Liver (tissue), 10 donors: ENCODE measurements at places on chromosomes 7 and 10. TPM values are rescaled to one million over a fixed set of nuclear protein-coding genes. Genes with fewer than 3 reads are reported as not detected.

TET1 gene
- total RNA-seq, result 2.1 TPM

DNA sequence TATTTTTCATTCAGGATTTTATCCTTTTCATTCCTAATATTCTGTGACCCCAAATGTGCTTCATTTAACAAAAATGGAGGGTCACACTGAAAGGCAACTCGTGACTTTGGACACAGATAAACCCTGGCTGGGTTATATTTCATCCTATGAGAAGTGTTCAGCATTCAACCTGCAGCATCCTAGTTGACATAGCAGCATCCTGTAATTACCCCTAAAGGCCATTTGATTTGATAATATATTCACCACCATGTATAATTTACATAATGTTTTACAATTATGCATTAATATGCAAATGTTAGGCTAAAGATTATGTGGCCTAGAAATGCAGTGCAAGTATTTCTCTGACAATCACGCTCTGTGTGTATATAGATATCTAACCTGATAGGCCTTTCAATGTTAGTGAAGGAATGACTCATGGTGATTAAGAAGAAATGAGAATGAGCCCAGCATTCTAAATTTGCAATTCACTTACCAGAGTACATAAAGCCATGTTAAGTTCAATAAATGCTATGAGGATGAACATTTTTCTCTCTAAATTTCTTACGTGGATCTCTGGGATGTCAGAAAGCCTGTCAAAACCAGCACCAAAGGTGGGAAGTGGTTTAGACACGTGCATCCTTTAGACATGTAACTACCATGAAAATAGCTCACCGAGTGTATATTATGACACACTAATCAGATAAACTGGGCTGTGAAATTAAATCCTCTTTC, 337.7 kb upstream of the AOAH start:
- no peak overlapping the region for H3K4me3 ChIP-seq
- H3K4me1 ChIP-seq, result no peaks in the 10 kb centered on the region
- DNase-seq, result no peak
- no peak overlapping the region for H3K27ac ChIP-seq
- H3K36me3 ChIP-seq, result no peaks in the 10 kb centered on the region

UTF1 gene
- not detected for total RNA-seq

TAX1BP1 gene
- total RNA-seq, result 55.0 TPM

GRCh38 chr7:25303281-25304181, 75.2 kb upstream of the NPVF start:
- no peaks in the 10 kb centered on the region for H3K4me1 ChIP-seq
- no peak overlapping the region for H3K4me3 ChIP-seq
- no peak for DNase-seq
- H3K27ac ChIP-seq, result no peak overlapping the region
- no peaks in the 10 kb centered on the region for H3K36me3 ChIP-seq

CYP3A4 gene
- total RNA-seq, result 0.51 TPM

HOXA7 gene
- total RNA-seq, result under 0.01 TPM

- no peaks in the 10 kb centered on the region for H3K27me3 ChIP-seq
- DNase-seq, result no peak
- H3K27ac ChIP-seq, result no peak overlapping the region
- no peaks in the 10 kb centered on the region for H3K4me1 ChIP-seq
- H3K36me3 ChIP-seq, result no peaks in the 10 kb centered on the region
- H3K4me3 ChIP-seq, result no peak overlapping the region
Observed at GRCh38 chr10:11626071-11626470, 14.6 kb upstream of the USP6NL start.

TMEM140 gene
- 22.3 TPM for total RNA-seq

CPA5 gene
- total RNA-seq, result not detected

- H3K4me3 ChIP-seq, result no peak overlapping the region
- H3K4me1 ChIP-seq, result no peaks in the 10 kb centered on the region
- no peak overlapping the region for H3K27ac ChIP-seq
- no peak for DNase-seq
Observed at GRCh38 chr7:77450613-77451012, 34.5 kb upstream of the GSAP start.

DNA sequence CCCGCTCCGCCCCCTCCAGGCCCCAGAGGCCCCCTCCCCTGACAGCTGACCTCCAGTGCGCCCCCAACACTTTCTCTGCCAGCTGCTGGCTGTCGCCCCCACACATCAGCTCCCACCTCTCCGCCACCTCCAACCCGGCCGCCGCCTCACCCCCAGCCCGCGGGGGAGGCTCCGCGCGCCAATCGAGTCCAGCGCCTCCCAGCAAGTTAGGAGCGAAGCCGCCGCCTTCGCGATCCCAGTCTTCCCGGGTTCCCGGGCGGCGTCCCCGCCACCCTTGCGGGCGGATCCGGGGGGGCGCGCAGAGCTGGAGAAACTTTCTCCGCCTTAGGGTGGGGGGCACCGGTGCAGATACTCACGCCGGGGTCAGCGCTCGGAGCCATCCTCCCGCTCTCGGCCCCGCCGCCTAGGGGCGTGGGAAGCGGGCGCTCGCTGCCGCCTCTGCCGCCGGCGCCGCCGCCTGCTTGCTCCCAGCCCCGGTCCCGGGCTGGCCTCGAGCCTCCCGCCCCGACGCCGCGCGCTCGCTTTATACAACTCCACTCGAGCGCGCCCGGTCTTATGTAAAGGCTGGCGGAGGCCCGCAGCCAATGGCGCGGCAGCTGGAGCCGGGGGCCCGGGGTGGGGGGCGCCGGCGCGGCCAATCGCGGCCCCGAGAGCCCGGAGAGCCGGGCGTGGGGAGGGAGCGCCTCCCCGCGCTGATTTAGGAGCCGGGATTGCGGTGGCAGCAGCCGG, at the start of gene CRTAC1:
Gene CRTAC1, minus strand, starts transcription at position 529 of the 729 bp plus-strand sequence. Its CDS starts 149 bp downstream, at position 380.
- DNase-seq, result no peak
- H3K4me1 ChIP-seq, result peaks cover 10% of the 10 kb centered on the region
- peak within 1 kb of the TSS; percentile 29 for H3K4me3 ChIP-seq
- H3K36me3 ChIP-seq, result no peaks in the 10 kb centered on the region

DNA sequence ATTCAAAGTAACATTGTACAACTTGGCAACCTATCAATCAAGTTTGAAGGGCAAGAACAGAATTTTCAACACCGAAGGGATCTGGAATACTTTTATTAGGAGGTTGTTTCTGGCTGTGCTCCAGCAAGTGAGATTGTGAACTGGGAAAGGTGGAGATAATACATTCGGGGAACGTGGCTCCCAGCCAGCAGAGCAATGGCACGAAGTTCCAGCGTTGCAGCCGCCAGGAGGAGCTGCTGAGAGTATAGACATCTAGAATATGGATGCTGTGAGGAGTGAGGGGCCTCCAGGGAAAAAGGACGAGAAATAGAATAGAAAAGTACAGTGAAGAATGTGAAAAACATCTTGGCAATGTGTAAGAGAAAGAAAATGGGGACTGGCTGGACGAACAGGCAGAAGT, 69.5 kb downstream of the TCERG1L start:
- H3K4me3 ChIP-seq, result no peak overlapping the region
- no peak for DNase-seq
- no peaks in the 10 kb centered on the region for H3K36me3 ChIP-seq
- no peaks in the 10 kb centered on the region for H3K4me1 ChIP-seq
- H3K27ac ChIP-seq, result no peak overlapping the region

TYW1B gene
- total RNA-seq, result 4.6 TPM

MYH16 gene
- not detected for total RNA-seq

- H3K27ac ChIP-seq, result no peak overlapping the region
- no peak overlapping the region for H3K4me3 ChIP-seq
- DNase-seq, result no peak
- H3K27me3 ChIP-seq, result no peaks in the 10 kb centered on the region
- no peaks in the 10 kb centered on the region for H3K36me3 ChIP-seq
Observed at GRCh38 chr10:43376046-43376635, 4.7 kb downstream of the FXYD4 start.

DNA sequence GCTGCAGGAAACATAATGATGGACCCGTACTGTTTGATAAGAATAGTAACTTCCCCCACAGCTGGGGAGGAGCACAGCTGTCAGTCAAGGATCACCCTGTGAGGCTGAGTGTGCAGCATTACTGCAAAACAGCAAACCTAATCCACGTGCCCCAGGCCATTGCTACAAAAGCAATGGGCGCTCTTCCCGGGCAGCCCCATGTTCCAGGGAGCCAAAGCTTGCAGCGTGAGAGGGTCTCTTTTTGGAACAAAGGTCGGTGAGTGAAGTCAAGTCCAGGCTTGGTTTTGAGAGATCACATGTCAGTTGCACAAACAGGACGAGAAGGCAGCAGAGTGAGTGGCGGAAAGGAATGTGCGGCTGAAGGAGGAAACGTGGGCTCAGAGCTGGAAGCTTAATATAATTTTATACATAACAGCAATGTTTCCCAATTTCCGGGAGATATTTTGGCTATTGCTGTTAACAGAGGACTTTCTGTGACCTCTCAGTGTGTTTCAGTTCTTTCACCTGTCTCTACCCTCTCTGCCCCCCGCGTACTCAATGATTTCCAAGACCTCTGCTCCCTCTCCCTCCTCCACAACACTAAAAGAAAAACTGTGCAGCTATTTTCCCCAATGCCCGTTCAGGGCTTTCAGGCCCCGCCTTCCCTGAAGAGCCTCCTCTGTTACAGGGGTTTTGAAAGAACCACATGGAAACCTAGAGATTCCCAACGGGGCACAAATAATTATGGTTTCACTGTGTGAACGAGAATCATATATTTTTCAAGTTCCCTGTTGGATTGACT, 128.9 kb downstream of the MTPAP start:
- no peak overlapping the region for H3K4me3 ChIP-seq
- H3K27ac ChIP-seq, result no peak overlapping the region
- H3K27me3 ChIP-seq, result no peaks in the 10 kb centered on the region
- peak; percentile 35 for DNase-seq
- no peaks in the 10 kb centered on the region for H3K36me3 ChIP-seq
- no peaks in the 10 kb centered on the region for H3K4me1 ChIP-seq

GRCh38 chr10:78476844-78477243, 443.2 kb downstream of the RPS24 start:
- H3K4me3 ChIP-seq, result no peak overlapping the region
- no peaks in the 10 kb centered on the region for H3K36me3 ChIP-seq
- no peak for DNase-seq

WDFY4 gene
- total RNA-seq, result 3.3 TPM

GRCh38 chr10:24929056-24929544, 23.3 kb downstream of the PRTFDC1 start:
- DNase-seq, result no peak
- H3K27ac ChIP-seq, result no peak overlapping the region
- no peaks in the 10 kb centered on the region for H3K4me1 ChIP-seq
- no peaks in the 10 kb centered on the region for H3K27me3 ChIP-seq
- H3K36me3 ChIP-seq, result no peaks in the 10 kb centered on the region
- no peak overlapping the region for H3K4me3 ChIP-seq

GRCh38 chr7:80619741-80620140, 18.7 kb upstream of the CD36 start:
- H3K36me3 ChIP-seq, result no peaks in the 10 kb centered on the region
- no peaks in the 10 kb centered on the region for H3K4me1 ChIP-seq
- H3K27ac ChIP-seq, result no peak overlapping the region
- no peaks in the 10 kb centered on the region for H3K27me3 ChIP-seq
- no peak overlapping the region for H3K4me3 ChIP-seq

GRCh38 chr7:91264046-91264923, at the start of gene FZD1:
FZD1 (plus strand) TSS chr7:91264433; CDS start chr7:91264881, 448 bp downstream.
- peak within 1 kb of the TSS; percentile 82 for H3K27ac ChIP-seq
- H3K4me1 ChIP-seq, result peaks cover 25% of the 10 kb centered on the region
- H3K36me3 ChIP-seq, result no peaks in the 10 kb centered on the region
- no peaks in the 10 kb centered on the region for H3K27me3 ChIP-seq
- peak; percentile 82 for DNase-seq

DNA sequence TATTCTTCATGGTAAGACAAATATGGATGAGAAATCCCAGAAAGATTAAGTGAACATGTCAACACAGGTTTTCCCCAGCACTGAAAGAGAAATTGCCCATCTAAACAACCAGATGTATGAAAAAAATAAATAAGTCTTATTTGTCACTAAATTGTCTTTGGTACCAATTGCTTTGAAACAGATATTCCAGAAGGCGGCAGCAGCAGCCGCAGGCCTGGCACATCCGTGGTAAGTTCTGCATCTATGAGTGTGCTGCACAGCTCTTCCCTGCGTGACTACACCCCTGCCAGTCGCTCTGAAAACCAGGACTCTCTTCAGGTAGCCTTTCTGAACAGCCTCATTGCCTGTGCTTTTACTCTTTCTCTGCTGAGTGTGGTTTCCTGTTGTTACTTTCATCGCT, 49.7 kb upstream of the GATAD1 start:
- H3K4me1 ChIP-seq, result peaks cover 6% of the 10 kb centered on the region
- no peak overlapping the region for H3K27ac ChIP-seq
- no peak overlapping the region for H3K4me3 ChIP-seq
- H3K27me3 ChIP-seq, result no peaks in the 10 kb centered on the region

DNA sequence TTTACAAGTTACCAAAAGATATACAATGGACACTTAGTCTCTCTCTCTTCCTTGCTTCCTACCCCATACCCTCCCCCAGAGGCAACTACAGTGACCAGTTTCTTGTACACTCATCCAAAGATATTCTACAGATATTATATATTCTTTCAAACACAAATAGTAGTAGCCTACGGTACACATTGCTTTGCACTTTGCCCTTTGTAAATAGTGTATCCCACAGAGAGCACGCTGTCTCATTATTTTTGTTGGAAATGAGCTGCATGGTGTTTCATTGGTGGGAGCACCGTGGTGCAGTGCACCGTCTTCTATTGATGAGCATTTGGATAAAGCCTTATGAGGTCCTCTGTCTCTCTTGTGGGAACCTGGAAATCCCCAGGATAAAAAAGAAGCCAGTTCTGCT, 24.2 kb downstream of the STRA8 start:
- peaks cover 8% of the 10 kb centered on the region for H3K4me1 ChIP-seq
- DNase-seq, result no peak
- H3K27ac ChIP-seq, result no peak overlapping the region
- H3K36me3 ChIP-seq, result no peaks in the 10 kb centered on the region

- H3K4me1 ChIP-seq, result peaks cover 8% of the 10 kb centered on the region
- no peak overlapping the region for H3K27ac ChIP-seq
Observed at GRCh38 chr10:57786850-57787750, 480.6 kb downstream of the IPMK start.

DNA sequence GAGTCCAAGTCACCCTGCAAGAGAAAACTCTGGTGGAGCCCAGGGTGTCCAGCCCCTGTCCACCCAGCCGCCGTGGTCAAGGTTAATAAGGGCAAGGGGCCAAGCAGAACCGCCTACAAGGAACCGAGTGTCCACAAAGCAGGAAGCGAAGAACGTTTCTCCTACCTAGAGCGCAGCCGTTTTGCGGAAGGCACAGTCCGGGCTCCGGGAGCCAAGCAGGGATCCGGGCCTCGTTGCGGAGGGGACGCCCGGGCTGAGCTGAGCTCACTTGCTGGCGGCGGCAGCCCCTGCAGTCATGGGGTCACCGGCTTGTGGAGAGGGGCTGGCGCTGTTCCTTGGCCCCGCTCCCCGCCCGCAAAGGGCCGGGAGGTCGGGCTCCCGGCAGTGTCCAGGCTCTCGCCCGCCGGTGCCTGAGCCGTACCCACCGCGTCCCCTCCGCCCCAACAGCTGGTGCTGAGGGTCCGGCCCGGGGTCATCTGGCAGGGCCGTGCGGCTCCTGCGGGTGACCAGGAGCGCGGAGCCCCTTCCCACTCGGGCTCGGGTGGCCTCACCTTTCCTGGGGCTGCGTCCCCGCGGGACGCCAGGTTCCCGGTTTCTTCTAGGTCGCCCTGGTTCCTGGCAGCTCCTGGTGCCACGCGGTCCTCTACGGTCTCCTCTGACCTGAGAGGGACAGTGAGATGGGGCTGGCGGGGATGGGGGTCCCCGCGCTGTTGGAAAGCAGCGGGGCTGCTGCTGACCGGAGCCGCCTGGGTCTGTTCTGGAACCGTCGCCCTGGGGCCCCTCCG, 14.0 kb upstream of the ZNF273 start:
- no peaks in the 10 kb centered on the region for H3K36me3 ChIP-seq
- no peak overlapping the region for H3K27ac ChIP-seq
- H3K4me1 ChIP-seq, result peaks cover 14% of the 10 kb centered on the region
- peak; percentile 61 for DNase-seq

GRCh38 chr10:129122846-129123245, 344.2 kb upstream of the MGMT start:
- DNase-seq, result no peak
- no peaks in the 10 kb centered on the region for H3K27me3 ChIP-seq
- H3K4me1 ChIP-seq, result no peaks in the 10 kb centered on the region
- no peak overlapping the region for H3K4me3 ChIP-seq
- H3K36me3 ChIP-seq, result no peaks in the 10 kb centered on the region
- no peak overlapping the region for H3K27ac ChIP-seq
